ENCODE measurements at places on chromosomes 11 and 22.
A peak's percentile ranks its signal among the peaks of the same experiment; 100 is the strongest.

- no peak for DNase-seq
These were observed 101.1 kb downstream of the GRIK4 start for GRCh38 chr11:120612513-120613263.

- no peak for DNase-seq
These were observed 181.0 kb downstream of the TENM4 start for GRCh38 chr11:79259800-79260199.

DNA sequence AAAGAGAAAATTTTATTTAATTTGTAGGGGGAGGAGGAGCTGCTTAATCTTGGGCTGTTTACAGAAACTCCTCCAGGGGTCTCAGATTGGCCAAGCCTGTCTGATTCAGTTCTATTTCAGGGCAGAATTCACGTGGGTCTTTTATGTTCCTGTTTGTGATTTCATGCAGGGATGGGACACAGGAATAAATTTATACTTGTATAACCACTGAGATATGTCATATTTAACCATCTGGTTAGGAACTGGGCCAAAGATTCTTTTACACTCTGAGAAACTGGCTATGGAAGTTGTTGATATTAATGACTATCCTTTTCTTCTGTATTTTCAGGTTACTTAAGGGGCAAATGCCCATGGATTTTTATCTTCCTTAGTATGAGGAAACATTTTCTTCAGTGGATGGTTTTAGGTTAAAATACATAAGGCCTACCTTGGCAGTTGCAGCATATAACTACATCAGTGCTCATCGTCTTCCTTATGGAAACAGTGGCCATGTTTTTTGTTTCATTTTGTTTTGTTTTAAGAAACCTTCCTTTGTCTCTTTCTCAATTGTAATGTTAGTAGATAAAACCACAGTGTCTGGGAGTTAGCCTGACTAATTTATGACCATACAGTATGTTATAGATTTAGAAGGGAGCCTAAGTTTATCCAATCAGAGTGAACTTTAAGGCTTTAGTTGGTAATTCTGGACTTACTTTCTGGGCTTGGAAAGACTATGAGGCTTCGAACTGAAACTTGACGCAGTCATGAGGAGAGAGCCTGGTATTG is 132.4 kb upstream of the ANO3 start:
- DNase-seq = no peak

DNA sequence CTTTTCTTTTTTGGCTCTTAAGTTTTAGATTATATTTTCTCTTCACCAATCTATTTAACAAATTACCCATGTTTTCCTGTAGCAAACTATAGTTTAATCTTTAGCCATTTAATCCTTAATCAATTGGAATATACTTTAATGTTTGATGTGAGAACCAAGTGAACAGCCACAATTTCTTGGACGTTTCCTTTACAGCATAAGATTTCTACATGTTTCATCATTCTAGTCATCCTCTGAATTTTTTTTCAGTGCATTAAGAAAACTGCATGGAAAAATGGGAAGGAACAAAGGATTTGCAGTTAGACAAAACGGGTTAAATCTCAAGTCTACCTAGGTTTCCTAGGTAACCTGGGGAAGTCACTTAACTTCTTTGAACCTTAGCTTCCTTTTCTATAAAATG is 507.1 kb upstream of the CCDC90B start:
- no peak for DNase-seq

DNA sequence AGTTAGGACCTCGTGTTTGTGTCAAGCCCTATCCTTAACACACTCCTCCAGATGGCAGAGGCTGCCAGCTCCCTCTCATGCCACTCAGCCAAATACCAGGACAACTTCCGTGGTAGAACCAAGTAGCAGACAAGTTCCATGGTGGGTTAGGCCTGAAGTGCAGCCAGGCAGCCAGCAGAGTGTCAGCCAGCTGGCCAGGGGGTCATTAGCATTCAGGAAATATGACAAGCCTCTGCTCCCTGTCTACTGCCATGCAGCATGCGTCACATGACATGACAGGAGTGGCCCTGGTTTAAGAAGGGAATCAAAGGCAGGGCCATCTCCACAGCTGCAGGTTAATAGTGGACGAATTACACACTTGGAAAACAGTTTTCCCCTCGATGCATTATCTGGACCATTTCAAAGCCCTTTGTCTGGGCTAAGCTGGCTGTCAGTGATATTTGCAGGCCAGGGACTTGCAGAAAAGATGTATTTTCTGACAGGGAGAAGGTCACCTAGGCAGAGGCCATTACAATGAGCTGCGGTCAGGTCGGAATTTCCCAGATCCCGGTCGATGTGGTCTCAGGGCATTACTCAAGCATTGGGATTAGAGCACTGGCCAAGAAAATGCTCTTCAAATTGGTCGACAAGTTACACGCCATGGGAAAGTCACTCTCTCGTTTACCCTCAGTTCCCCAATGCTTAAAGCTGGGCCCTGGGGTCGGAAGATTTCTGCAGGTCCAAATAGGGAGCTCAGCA is 461.7 kb upstream of the CADM1 start:
- DNase-seq = peak; percentile 57

DNA sequence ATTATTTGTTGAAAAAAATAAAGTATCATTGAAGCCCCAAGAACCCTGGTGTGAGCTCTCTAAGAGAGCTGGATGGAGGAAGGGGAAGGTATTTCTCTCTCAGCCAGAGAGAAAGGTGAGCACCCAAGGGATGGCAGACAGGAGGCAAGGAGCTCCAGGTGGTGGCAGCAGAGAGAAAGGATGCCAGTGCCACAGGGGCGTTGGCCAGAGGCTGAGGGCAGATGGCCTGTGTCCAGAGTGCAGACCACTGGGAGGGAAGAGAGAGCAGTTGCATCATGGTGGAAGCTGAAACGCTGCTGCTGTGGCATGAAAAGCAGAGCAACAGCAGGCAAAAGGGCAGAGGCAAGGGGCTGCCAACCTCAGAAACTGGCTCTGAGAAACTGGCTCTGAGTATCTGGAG is 8.5 kb downstream of the SPON1 start:
- no peak for DNase-seq

GRCh38 chr22:41939981-41940831 is 6.7 kb downstream of the CENPM start:
- no peak for DNase-seq

DNA sequence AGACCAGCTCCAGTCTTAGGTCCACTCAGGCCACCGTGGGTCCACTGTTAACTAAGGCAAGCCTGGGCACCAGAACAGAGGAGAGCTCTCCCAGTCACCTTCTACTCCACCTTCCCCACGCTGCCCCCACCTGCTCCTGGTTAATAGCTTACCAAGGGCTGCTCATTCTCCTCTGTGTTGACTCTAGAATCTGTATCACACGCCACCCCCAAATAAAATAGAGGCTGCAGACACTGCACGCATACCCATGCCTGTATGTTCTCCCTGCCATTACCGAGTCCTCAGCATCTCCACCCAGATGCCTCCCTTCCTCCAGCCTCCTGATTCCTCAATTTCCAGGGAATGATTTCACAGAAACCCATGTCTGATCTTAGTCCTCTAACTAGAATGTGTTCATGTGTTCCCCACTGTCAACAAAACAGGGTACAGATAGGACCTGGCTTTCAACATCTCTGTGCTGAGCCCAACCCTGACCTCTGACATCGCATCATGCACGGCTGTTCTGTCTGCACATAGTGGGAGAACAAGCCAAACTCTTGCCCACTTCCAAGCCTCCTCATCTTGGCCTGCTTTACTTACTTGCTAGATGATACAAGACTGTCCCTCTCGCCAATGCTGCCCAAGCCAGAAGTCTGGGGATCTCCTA is 49.8 kb downstream of the SMCO4 start:
- DNase-seq = no peak

- DNase-seq = no peak
These were observed 29.3 kb downstream of the LINC01488 start for GRCh38 chr11:69510471-69511357.

DNA sequence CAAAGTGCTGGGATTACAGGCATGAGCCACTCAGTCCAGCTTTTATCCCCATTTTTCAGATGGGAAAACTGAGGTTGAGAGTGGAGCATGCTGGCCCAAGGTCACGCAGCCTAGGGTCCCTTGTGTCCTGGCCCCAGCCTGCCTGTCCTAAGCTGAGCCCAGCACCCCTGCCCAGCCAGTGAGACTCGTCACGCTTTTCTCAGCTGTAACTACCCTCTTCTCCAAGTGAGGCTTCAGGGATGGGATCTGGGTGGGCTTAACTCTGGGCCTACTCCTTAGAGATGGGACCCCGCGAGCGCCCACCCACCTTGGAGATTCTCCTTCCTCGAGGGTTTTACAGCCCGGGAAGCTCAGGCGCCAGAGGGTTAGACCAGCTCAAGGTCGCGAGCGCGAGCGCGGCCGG is 390 bp upstream of the TMEM151A start:
- no peak for DNase-seq

GRCh38 chr11:6351782-6352382 is 31.6 kb upstream of the CAVIN3 start:
- no peak for DNase-seq

All from SHP77 treated with DMSO at 0.1 percent for 48 hours (cell line).